ENCODE measurements at places on chromosomes 12 and 14. TPM values are rescaled to one million over a fixed set of nuclear protein-coding genes. Genes with fewer than 3 reads are reported as not detected.
A peak's percentile ranks its signal among the peaks of the same experiment; 100 is the strongest.

DNA sequence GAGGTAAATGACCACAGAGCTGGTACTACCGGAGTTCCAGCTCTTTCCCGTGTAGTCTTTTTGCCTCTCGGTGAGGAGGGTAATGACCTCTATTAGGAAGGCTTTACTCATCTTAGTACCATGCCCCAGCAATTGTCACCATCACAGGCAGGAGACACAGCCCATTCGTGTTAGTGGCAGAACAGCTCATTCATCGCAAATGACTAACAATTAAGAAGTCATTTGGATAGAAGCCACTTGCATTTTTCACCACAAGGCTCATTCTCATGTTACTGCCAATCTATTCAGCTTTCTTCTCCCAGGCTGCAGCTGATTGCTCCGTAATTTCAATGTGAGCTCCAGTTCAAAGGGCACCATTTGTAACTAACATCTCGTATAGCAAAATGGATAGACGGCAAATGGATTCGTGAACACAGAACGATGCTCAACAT lies 718.8 kb upstream of the TMEM132C start:
- no peak overlapping the region for H3K27ac ChIP-seq
- no peaks in the 10 kb centered on the region for H3K27me3 ChIP-seq
- H3K4me1 ChIP-seq, result no peaks in the 10 kb centered on the region
- no peaks in the 10 kb centered on the region for H3K36me3 ChIP-seq
- H3K4me3 ChIP-seq, result no peak overlapping the region
- no peak for DNase-seq

- no peaks in the 10 kb centered on the region for H3K36me3 ChIP-seq
- no peak overlapping the region for H3K4me3 ChIP-seq
- DNase-seq, result no peak
- H3K27me3 ChIP-seq, result no peaks in the 10 kb centered on the region
Observed at GRCh38 chr14:91893669-91894068, 26.3 kb upstream of the TC2N start.

- no peak overlapping the region for H3K4me3 ChIP-seq
- no peak overlapping the region for H3K27ac ChIP-seq
- no peaks in the 10 kb centered on the region for H3K36me3 ChIP-seq
- H3K4me1 ChIP-seq, result no peaks in the 10 kb centered on the region
- no peak for DNase-seq
Observed at GRCh38 chr14:95018821-95019220, 138.5 kb downstream of the DICER1 start.

- no peak for DNase-seq
Observed at GRCh38 chr12:67217647-67218046, 51.5 kb upstream of the CAND1 start.

GRCh38 chr12:131511391-131511802 lies 199.5 kb upstream of the SFSWAP start:
- no peaks in the 10 kb centered on the region for H3K36me3 ChIP-seq
- no peaks in the 10 kb centered on the region for H3K4me1 ChIP-seq
- H3K27me3 ChIP-seq, result no peaks in the 10 kb centered on the region
- DNase-seq, result peak; percentile 12
- H3K27ac ChIP-seq, result no peak overlapping the region
- no peak overlapping the region for H3K4me3 ChIP-seq

DNA sequence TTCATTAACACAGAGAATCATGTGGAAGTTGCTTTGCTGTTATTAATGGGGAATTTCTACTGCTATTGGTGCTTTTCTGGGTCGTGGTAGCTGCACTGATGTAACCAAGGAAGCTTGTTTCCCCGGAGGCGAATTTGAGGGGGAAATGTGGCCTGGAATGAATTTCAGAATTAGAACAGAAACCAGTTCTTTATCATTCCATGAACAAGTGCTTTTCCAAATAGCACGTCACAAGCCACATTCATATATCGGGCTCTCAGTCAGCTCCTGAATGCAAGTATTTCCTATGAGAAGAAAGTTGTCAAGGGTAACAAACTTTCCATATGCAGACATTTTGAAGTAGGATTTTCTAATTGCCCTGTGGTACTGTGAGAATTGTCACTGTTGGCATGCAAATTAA lies 1353.2 kb downstream of the AACS start:
- DNase-seq, result no peak
- no peak overlapping the region for H3K27ac ChIP-seq
- no peaks in the 10 kb centered on the region for H3K27me3 ChIP-seq

- peaks cover 35% of the 10 kb centered on the region for H3K4me1 ChIP-seq
- H3K36me3 ChIP-seq, result no peaks in the 10 kb centered on the region
- no peaks in the 10 kb centered on the region for H3K27me3 ChIP-seq
- no peak for DNase-seq
- H3K27ac ChIP-seq, result peak overlapping the region; percentile 91
- no peak overlapping the region for H3K4me3 ChIP-seq
Observed at GRCh38 chr14:103890821-103891666, 37.2 kb upstream of the TDRD9 start.

- H3K4me3 ChIP-seq, result no peak overlapping the region
- H3K4me1 ChIP-seq, result no peaks in the 10 kb centered on the region
- no peaks in the 10 kb centered on the region for H3K36me3 ChIP-seq
- no peak for DNase-seq
- H3K27me3 ChIP-seq, result peaks cover 4% of the 10 kb centered on the region
Observed at GRCh38 chr12:52836042-52836466, 1.9 kb upstream of the KRT79 start.

- no peak overlapping the region for H3K27ac ChIP-seq
- peaks cover 48% of the 10 kb centered on the region for H3K27me3 ChIP-seq
- no peak for DNase-seq
- H3K4me1 ChIP-seq, result peaks cover 9% of the 10 kb centered on the region
- no peaks in the 10 kb centered on the region for H3K36me3 ChIP-seq
Observed at GRCh38 chr14:103225062-103225461, 101.8 kb downstream of the TNFAIP2 start.

DNA sequence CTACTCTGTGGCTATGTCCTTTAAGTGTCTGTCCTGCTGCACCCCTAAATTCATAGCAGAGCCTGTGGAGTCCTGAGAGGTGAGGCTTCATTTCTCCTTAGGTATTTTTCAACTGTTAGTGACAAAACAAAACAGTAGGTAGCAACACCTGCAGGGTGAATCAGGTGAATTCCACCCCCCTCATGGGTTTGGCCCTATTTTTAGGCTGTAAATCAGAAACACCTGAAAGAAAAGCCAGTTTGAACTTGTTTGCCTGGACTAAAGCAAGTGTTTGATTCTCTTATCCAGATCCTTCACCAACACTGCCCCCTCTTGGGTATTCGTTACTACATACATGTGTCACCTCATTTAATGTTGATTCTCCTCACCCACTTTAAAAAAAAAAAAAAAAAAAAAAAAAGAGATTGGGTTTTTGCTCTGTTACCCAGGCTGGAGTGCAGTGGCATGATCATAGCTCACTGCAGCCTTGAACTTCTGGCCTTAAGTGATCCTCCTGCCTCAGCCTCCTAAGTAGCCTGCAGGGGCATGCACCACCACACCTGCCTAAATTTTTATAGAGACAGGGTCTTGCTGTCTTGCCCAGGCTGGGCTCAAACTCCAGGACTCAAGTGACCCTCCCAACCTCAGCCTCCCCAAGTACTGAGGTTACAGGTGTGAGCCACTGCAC lies 10.3 kb downstream of the TBPL2 start:
- peak; percentile 36 for DNase-seq
- no peak overlapping the region for H3K27ac ChIP-seq
- H3K4me3 ChIP-seq, result no peak overlapping the region
- no peaks in the 10 kb centered on the region for H3K36me3 ChIP-seq

DNA sequence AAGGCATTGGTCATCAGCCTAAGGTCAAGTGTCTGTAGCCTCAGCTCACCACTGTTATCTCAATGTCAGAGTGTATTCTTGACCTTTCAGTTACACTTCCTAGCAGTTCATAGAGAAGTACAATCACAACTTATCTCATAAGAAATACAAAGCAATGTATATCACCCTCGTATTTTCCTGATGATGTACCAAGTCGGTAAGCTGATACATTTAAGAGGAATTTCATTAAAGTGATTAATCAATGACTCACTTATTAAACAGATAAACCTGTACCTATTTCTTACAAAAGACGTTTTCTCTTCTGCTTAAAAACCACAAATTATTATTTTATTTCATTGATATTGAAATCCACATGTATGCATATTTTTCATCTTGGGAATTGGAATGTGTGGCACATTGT lies 3.9 kb upstream of the PRB3 start:
- no peaks in the 10 kb centered on the region for H3K4me1 ChIP-seq
- H3K36me3 ChIP-seq, result no peaks in the 10 kb centered on the region
- no peaks in the 10 kb centered on the region for H3K27me3 ChIP-seq
- H3K4me3 ChIP-seq, result no peak overlapping the region

GRCh38 chr12:95393191-95393790 lies 80.7 kb upstream of the METAP2 start:
- H3K27me3 ChIP-seq, result no peaks in the 10 kb centered on the region
- no peaks in the 10 kb centered on the region for H3K4me1 ChIP-seq
- no peak overlapping the region for H3K4me3 ChIP-seq

GRCh38 chr12:5505751-5506150 lies 73.8 kb downstream of the NTF3 start:
- no peaks in the 10 kb centered on the region for H3K36me3 ChIP-seq
- H3K4me3 ChIP-seq, result no peak overlapping the region
- H3K27me3 ChIP-seq, result no peaks in the 10 kb centered on the region
- peaks cover 21% of the 10 kb centered on the region for H3K4me1 ChIP-seq
- DNase-seq, result no peak
- no peak overlapping the region for H3K27ac ChIP-seq

DNA sequence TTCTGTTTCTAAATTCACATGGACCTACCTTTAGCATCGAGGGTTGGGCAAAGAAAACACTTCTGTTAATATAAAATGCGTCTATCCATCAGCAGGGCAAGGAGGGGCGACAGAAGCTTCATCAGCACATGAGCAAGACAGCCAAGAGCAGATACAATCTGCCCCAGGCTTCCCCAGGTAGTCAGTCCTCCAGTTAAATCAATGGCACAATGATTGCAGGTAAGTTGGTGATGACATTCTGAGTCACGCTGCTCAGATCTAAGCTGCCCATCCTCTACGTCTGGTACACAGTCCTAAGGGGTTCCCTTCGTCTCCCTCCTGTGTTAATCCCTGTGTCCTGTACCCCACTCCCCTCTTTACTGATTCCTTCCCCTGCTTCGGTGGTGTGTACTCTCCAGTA lies 38.8 kb downstream of the MAP3K9 start:
- H3K4me3 ChIP-seq, result no peak overlapping the region
- H3K4me1 ChIP-seq, result no peaks in the 10 kb centered on the region
- H3K36me3 ChIP-seq, result no peaks in the 10 kb centered on the region
- no peak for DNase-seq
- H3K27me3 ChIP-seq, result no peaks in the 10 kb centered on the region
- no peak overlapping the region for H3K27ac ChIP-seq

- H3K27ac ChIP-seq, result no peak overlapping the region
- no peaks in the 10 kb centered on the region for H3K27me3 ChIP-seq
- H3K36me3 ChIP-seq, result no peaks in the 10 kb centered on the region
- DNase-seq, result no peak
- H3K4me1 ChIP-seq, result no peaks in the 10 kb centered on the region
Observed at GRCh38 chr12:18998343-18999261, 130.9 kb upstream of the PLEKHA5 start.

- H3K27me3 ChIP-seq, result peaks cover 86% of the 10 kb centered on the region
- peak; percentile 44 for DNase-seq
- H3K27ac ChIP-seq, result peak overlapping the region; percentile 34
- H3K4me3 ChIP-seq, result peak overlapping the region; percentile 32
- peaks cover 11% of the 10 kb centered on the region for H3K4me1 ChIP-seq
- no peaks in the 10 kb centered on the region for H3K36me3 ChIP-seq
Observed at GRCh38 chr12:51846911-51847642, 1.4 kb downstream of the FIGNL2 start.

GRCh38 chr14:103346286-103346685 lies 12.2 kb downstream of the EIF5 start:
- no peaks in the 10 kb centered on the region for H3K4me1 ChIP-seq
- H3K27me3 ChIP-seq, result no peaks in the 10 kb centered on the region
- no peak for DNase-seq
- H3K27ac ChIP-seq, result no peak overlapping the region
- no peaks in the 10 kb centered on the region for H3K36me3 ChIP-seq
- H3K4me3 ChIP-seq, result no peak overlapping the region

- H3K4me3 ChIP-seq, result no peak overlapping the region
- DNase-seq, result no peak
- H3K4me1 ChIP-seq, result no peaks in the 10 kb centered on the region
Observed at GRCh38 chr12:98156697-98157096, 358.7 kb upstream of the TMPO start.

DNA sequence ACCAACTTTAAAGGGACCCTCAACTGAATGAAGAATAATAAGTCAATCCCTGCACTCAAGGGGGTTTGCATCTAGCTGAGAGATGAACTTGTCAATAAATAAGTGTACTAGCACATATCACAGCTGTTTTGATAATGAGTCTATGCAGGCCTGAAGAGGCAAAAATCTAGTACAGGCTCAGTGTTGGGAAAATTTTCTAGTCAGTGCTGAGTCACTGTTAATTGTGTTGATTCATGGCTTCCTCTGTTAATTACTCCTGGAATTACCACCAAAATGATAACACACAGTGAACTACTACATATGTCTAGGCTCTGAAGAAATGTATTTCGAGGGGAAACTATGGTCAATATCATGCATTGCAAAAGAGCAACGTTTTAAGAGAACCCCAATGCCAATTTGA lies 18.9 kb downstream of the SNRPF start:
- DNase-seq, result no peak
- no peaks in the 10 kb centered on the region for H3K36me3 ChIP-seq
- H3K4me1 ChIP-seq, result no peaks in the 10 kb centered on the region
- no peak overlapping the region for H3K27ac ChIP-seq
- H3K27me3 ChIP-seq, result no peaks in the 10 kb centered on the region

DNA sequence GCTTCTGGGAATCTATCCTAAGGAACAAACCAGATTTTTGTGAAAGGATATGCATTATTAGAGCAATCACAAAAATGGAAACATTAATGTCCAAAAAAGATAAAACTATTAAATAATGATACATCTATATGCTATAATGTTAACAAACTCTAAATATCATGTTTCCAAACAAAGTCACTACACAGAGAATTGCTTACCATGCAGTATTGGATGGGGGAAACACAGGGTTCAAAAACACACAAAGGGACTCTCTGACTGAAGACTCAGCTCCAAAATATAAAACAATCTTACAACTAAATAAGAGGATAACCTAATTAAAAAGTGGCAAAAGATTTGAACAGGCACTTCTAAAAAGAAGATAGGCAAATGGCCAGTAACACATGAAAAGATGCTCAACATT lies 304.2 kb downstream of the DPF3 start:
- DNase-seq, result no peak
- H3K27me3 ChIP-seq, result peaks cover 6% of the 10 kb centered on the region
- H3K36me3 ChIP-seq, result no peaks in the 10 kb centered on the region
- no peaks in the 10 kb centered on the region for H3K4me1 ChIP-seq

- DNase-seq, result no peak
- H3K36me3 ChIP-seq, result no peaks in the 10 kb centered on the region
- H3K4me3 ChIP-seq, result no peak overlapping the region
- H3K4me1 ChIP-seq, result no peaks in the 10 kb centered on the region
- no peaks in the 10 kb centered on the region for H3K27me3 ChIP-seq
Observed at GRCh38 chr12:39074063-39074462, 168.7 kb upstream of the CPNE8 start.

- H3K27ac ChIP-seq, result no peak overlapping the region
- no peak for DNase-seq
- H3K36me3 ChIP-seq, result no peaks in the 10 kb centered on the region
- no peaks in the 10 kb centered on the region for H3K4me1 ChIP-seq
- H3K4me3 ChIP-seq, result no peak overlapping the region
- H3K27me3 ChIP-seq, result no peaks in the 10 kb centered on the region
Observed at GRCh38 chr12:130147875-130148596, 14.2 kb upstream of the FZD10 start.

Gene OR4E2
- total RNA-seq, result not detected

Gene KRT77
- not detected for total RNA-seq

Gene LRRC43
- total RNA-seq, result not detected

Gene KRT85
- not detected for total RNA-seq

Gene RNF212B
- not detected for total RNA-seq

Gene GPR132
- 11.6 TPM for total RNA-seq

Gene PIWIL1
- total RNA-seq, result not detected

Gene SERPINA4
- total RNA-seq, result not detected

Gene LRRK2
- total RNA-seq, result 30.8 TPM

Measured in transverse colon (tissue), 4 donors.